ENCODE measurements at places on chromosomes 1 and 21. TPM values are rescaled to one million over a fixed set of nuclear protein-coding genes. Genes with fewer than 3 reads are reported as not detected.

PRELP gene
- 232 TPM for polyA plus RNA-seq

GRCh38 chr1:210144736-210145135, 87.9 kb upstream of the SERTAD4 start:
- DNase-seq: no peak

DNA sequence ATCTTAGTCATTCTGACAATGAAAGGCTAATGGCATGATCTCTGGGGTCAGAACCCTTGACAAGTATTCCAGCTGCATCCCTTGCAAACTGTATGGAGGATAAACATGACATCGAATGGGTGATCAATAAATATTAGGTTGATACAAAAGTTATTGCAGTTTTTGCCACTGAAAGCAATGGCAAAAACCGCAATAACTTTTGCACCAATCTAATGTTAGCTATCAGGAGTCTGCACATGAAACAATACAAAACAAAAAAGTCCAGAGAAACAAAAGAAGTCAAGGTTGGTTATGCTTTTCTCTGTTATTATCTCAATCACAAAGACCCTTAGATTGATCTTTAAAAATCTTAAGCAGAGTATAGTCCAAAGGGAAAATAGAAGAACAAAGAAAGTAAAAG, 292.7 kb downstream of the DUSP10 start:
- DNase-seq: no peak

AKNAD1 gene
- 1.2 TPM for polyA plus RNA-seq

- no peak for DNase-seq
Measured at GRCh38 chr1:190679454-190679853, 201.8 kb upstream of the BRINP3 start.

DNA sequence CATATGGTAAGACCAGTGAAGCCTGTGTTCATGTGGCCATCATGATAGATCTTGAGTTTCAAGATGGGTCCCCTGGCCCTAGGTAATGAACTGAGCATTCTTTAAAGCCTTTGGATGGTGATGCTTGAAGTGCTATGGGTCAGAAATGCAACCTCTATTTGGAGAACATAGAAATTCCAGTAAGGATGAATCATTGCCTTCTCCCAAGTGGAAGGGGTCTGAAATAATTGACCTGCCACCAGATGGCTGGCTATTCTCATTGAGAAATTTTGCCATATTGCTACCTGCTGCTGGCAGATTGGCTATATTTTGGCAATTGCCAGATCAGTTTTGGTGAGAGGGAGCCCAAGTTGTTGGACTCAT, 739 bp upstream of the IFI6 start:
- DNase-seq: no peak

- no peak for DNase-seq
Measured at GRCh38 chr1:68181165-68181556, 51.2 kb downstream of the WLS start.
